ENCODE measurements at places on chromosomes 5 and 9.

DNA sequence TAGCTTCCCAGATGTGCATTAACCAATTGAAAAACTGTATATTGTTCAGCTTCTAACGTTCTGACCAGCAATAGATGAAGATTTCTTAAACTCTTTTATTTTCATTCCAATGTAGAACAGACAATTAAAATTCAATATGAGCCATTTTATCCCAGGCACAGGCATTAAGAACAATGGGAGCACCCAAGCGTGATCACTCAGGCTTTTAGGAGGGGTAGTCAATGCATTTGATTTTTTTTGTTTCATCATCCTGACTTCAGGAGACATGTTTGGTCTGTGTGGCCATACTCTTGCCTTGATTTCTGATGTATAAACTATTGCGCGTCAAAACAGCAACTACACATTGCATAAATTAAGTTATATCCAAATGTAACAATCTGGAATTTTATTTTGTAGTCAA, 653.0 kb upstream of the RORB start:
- no peak for DNase-seq

GRCh38 chr5:55894135-55894534, 43.0 kb downstream of the IL31RA start:
- DNase-seq, result no peak

- no peak for DNase-seq
Observed at GRCh38 chr9:133203506-133204075, 5.5 kb downstream of the OBP2B start.

GRCh38 chr9:13717322-13718054, 438.0 kb upstream of the MPDZ start:
- DNase-seq, result no peak

- no peak for DNase-seq
Observed at GRCh38 chr5:14256756-14257393, 113.7 kb downstream of the TRIO start.

DNA sequence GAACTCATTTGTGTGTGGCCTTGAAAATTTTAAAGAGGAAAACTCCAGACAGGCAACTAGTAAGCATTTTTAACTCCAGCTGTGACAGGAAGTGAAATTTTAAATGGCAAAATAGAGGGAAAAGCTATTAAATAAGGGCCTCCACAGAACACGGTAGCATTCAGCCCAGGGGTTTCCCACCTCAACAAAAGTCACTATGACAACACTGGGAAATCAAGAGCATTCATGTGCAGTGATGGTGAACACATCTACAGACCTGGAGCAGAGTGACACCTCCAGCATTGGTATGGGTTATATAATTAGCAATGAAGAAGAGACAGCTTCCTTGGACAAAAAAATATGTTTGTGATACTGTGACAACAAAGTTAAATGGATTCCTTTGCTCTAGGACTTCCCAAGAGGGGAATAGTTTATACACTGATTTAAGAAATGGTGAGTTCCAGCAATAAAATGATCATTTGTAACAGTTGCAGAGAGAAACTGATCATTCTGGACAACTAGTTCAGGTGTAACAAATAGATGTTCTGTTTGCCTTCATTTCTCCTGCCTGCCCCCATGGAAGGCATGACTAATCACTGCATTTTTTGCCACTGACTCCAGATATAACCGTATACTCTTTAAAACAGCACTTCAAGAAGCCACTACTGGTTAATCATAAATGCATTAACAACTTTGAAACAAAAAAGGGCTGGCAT, 93.3 kb upstream of the SLC44A1 start:
- no peak for DNase-seq

DNA sequence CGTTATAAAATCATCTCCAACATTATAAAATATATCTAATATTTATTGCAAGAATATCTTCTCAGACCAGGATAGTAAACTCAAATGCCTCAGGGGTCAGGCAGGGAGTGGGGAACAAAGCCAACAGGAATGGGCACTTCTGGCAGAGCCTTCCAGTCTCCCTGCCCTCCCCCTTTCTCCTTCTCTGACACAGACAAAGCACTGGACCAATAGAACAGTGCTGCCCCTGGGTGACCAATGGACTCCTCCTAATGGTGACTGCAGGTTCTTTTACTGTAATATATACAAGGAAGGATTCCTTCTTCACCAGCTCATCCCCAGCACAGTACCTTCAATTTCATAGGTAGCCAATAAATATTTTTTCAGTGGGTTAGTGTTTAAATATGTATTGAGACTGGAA, 31.1 kb upstream of the MAMDC2 start:
- no peak for DNase-seq

- DNase-seq, result no peak
Observed at GRCh38 chr5:142097681-142098080, 10.9 kb upstream of the NDFIP1 start.

- DNase-seq, result no peak
Observed at GRCh38 chr9:18343784-18344183, 130.2 kb upstream of the ADAMTSL1 start.

- no peak for DNase-seq
Observed at GRCh38 chr9:71504636-71505035, 263.7 kb downstream of the CEMIP2 start.

- DNase-seq, result no peak
Observed at GRCh38 chr9:112439825-112440224, 46.8 kb upstream of the KIAA1958 start.

DNA sequence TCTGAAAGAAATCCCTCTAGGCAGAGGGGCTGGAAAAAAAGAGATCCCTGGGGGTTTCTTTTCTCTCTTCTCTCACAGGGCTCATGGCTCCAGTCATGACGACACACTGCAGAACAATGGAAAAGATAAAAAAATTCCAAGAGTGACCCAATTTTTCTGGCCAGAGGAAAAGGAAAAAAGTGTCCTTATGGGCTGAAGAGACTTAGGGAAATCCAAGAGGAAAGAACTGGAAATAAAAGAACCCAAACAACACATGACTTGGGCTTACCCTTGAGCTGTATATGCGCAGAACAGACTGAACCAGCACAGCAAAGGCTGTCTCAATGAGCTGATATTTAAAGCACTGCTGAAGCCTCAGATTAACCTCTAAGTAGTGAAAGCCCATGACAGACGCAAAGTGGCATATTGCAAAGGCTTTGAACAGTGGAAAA, 102.4 kb downstream of the SMIM23 start:
- no peak for DNase-seq

- no peak for DNase-seq
Observed at GRCh38 chr5:91706785-91707520, 323.8 kb upstream of the ARRDC3 start.

DNA sequence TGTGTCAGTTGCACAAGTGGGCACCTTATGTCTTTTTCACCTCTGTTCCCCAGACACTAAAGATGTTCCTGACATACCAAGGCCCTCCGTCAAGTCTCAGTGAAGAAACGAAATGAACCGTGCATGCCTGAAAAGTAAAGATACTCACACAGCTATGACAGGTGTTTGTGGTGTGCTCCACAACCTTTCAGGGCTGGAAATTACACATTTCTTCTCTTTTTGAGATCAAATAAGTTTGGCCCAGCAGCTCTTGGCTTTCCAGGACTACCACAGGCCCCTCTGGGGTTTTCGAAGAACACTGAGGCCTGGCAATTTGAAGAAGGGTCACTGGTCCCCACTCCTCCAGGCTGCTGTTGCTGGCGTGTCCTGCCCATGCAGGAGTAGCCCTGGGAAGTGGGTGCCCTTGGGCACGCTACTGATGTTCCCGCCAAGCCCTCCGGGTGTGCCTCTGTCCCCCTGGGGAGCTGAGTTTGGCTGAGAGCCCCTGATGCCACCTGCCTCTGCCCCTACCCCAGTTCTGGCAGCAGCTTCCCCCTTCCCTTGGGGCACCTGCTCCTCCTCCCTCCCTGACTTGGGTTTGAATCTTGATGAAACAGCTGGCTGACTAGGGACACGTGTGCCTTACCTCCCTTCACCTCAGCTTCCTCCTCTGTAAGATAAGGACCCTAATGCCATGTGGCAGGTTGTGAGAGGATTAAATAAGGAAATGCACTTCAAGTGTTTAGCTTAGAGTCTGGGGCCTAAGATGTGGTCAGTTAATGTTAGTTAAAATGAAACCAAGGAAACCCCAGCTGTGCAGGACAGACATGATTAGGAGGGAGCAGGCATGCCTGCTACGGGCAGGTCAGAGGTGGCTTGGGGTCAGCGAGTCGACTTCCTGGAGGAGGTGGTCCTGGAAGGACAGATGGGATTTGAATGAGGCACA, 49.1 kb upstream of the GADD45G start:
- DNase-seq, result no peak

DNA sequence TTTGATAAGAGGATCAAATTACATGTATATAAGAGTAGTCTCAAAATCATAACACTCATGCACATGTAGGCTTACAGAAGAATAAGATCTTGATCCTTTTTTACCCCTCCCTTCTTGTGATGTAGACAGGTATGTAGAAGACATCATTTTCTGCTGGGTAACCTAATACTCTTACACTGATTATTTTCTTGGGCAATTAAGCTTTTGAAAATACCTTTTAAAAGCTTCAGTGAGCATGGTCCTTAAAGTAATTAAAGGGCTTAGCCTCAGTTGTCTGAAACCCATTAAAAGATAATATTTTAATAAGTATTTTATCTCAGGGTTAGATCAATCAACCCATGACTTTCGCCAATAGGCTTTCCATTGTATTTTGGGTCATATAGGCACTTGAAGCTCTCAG, 50.6 kb downstream of the ALDH1A1 start:
- no peak for DNase-seq

DNA sequence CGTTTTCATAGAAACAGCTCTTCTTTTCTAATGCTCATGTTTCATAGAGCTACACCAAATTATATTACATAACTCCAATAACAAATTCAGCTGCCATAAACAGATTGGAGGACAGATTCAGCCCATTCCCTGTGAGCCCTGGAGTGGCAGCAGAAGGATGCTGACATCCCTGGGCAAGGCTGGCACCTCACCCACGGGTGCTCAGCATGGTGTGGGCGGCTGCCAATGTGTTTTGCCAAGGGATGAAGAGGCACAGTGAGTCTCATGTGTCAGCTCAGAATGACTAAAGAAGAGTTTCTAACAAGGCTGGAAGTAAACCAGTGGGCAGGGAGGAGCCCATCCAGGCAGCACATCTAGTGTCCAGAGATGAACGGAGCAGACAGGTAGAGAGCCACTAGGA, 127.1 kb upstream of the ICE1 start:
- no peak for DNase-seq

DNA sequence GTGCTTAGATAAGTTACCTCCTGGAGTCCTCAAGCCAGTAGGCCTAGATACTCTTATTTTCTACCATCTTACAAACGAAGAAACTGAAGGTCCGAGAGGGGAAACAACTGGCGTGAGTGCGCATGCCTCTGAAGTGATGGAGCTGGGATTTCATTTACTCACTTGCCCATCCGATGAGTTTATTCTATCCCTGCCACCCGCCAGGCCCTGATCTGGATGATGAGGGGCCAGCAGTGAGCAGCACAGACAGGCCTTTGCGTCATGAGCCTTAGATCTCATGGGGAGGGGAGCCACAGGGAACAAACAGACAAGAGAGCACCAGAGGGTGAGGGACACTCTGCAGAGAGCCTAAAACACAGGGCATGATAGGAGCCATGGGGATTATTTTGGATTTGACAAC, 34.1 kb upstream of the SLC2A8 start:
- no peak for DNase-seq

DNA sequence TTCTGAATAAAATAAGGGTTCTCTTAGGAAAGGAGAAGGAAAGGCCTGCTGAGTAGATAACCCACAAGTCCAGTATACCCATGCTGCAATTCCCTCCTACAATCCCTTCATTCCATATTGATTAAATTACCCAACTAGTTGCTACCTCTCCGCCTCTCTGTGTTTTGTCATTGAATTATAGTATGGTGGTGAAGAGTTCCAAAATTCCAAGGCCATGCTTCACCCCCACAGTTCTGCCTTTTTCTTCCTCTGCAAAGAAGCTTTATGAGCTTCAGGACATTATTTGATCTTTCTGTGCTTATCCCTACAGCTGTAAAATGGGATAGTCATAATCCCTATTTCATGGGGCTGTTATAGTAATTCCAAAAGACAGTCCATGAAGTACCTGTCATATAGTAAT, 215.6 kb downstream of the ACTL7B start:
- no peak for DNase-seq

DNA sequence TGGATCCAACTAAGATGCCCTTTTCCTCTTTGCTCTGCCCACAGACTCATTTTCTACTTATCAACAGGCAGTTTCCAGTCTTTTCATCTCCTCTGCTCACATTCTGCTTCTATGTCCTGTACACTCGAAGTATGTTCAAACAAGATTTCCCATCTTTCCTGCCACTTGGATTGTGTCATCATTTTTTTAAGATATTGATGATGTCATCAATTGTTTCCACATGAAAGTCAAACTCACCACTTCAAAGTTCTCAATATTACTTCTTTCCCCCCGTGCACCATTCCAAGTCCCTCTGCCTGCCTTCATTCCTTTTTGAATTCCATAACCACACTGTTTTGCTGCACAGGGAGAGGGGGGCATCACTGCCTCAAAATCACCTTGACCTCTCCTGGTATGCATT, 175.0 kb upstream of the RFX3 start:
- no peak for DNase-seq

GRCh38 chr5:64685866-64686265, 4.4 kb upstream of the SHISAL2B start:
- no peak for DNase-seq

- DNase-seq, result no peak
Observed at GRCh38 chr5:172846249-172846648, 12.2 kb downstream of the ERGIC1 start.

- DNase-seq, result no peak
Observed at GRCh38 chr9:81741103-81741502, 51.8 kb upstream of the TLE1 start.

DNA sequence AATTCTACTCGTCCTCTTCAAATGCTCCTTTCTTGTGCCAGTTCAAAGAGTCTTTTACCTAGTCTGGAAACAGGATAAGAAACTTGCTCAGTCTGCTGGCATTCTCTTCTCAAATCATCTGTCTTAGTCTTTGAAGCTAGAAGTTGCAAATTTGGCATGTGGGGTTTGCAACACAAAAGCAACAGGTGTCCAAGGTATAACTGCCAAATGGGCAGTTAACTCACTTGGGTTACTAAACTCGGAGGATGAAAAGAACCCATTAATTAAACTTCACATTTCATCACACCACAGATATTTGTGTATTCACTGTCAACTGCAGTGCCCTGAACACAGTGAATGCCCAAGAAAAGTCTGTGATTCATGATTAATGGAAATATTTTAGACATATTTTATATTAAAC, 108.0 kb upstream of the TARS1 start:
- no peak for DNase-seq

GRCh38 chr5:89996890-89997289, 412.7 kb downstream of the CETN3 start:
- no peak for DNase-seq

- no peak for DNase-seq
Observed at GRCh38 chr5:56656846-56657726, 158.3 kb upstream of the MAP3K1 start.

- DNase-seq, result no peak
Observed at GRCh38 chr9:108687006-108687987, 168.5 kb downstream of the ACTL7B start.

DNA sequence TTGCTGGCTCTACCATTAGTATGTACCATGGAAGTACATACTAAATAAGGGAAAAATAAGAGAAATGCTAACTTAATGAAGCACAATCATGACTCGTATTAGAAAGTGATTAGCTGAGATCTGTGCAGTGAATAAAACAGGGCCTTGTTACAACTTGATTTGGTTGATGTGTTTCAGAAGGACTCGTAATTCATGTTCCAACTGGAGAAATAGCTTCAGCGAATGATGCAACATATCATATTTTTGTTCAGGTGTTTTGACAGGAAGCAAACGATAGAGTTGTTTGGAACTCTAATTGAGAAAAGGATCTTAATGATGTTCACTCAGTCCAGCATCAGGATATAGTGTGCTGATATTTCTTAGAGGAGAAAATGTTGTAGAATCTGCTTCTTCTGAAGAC, 474.6 kb upstream of the WWC1 start:
- DNase-seq, result no peak

All from stimulated activated CD4-positive, alpha-beta T cell treated with anti-CD3 and anti-CD28 coated beads, Interleukin-4, amount 100 ng/mL, for 1 hour (primary cell).